ENCODE measurements at places on chromosomes 2 and 18.
A peak's percentile ranks its signal among the peaks of the same experiment; 100 is the strongest.

DNA sequence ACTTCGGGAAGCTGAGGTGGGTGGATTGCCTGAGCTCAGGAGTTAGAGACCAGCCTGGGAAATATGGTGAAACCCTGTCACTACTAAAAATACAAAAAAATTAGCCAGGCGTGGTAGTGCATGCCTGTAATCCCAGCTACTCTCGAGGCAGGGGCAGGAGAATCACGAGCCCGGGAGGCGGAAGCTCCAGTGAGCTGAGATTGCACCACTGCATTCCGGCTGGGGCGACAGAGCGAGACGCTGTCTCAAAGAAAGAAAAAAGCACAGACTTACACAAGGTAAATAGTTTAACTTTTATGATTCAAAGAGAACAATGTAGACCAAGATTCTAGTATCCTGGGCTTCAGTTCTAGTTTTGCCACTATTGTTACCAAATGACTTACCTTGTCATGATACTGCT lies 37.4 kb downstream of the NCKAP1 start:
- no peak for DNase-seq

GRCh38 chr2:186590759-186591505 lies 1.1 kb downstream of the ITGAV start:
- DNase-seq = no peak

GRCh38 chr2:43701111-43701510 lies 24.9 kb upstream of the C1GALT1C1L start:
- no peak for DNase-seq

GRCh38 chr2:29714333-29714732 lies 207.1 kb downstream of the ALK start:
- no peak for DNase-seq

- no peak for DNase-seq
These were observed 182.6 kb upstream of the THSD7B start for GRCh38 chr2:136582628-136583205.

GRCh38 chr18:8763611-8764010 lies 58.3 kb downstream of the MTCL1 start:
- DNase-seq = no peak

DNA sequence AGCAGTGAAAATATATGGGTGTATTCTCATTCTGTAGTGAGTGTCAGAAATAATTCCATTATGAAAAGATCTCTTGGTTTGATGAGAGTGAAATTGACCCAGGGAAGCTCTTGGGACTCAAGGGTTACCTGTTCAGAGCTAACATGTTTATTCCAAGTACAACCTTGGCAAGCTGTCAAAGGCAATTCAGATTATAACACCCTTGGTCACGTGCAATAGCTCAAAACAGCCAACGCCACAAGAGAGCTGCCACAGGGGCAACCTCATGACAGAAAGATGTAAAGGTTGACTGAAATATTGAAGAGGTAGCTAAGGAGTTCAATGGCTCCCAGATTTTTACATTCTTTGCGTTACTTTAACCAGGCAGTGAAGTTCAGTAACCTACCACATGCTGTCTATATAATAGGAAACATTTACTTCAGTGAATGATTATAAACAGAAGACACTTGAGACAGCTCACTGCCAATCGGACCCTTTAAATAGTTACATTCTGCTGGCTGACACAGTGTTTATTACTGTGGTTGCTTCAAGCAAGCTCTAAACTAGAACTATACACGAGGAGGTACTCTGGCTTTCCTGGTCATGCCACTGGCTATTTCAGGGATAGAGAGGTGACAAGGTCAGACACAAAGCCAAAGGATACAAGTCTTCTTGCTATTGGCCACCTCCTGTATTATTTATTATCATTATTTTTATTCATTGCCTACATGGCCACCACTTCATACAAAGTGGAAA lies 187.3 kb downstream of the PID1 start:
- no peak for DNase-seq

GRCh38 chr2:20366672-20367116 lies 16.1 kb upstream of the PUM2 start:
- no peak for DNase-seq

DNA sequence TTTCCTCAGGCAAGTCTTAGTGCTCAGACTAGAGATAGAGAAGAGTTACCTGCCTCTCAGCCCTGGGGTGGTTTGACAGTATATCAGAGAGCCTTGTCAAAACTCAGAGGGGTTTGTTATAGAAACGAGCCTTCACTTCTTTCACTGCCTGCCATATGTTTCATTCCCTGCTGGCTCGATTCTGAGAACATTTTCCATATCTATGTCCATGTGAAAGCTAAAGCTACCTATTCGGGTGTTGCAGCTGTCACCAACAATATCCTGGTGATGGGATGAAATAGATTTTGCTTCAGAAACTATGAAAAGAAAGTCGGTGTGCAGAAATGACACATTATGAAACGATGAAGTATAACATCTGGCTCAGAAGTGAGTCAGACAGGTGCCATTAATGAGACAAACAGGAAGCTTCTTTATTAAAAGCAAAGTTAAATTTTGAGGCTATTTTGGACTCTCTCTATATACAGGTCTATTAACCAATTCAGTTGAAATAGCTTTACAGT lies 56.1 kb upstream of the TANK start:
- DNase-seq = no peak

GRCh38 chr2:183614799-183615435 lies 490.7 kb downstream of the NUP35 start:
- no peak for DNase-seq

- no peak for DNase-seq
These were observed 76.8 kb downstream of the CACNB4 start for GRCh38 chr2:152022090-152022489.

DNA sequence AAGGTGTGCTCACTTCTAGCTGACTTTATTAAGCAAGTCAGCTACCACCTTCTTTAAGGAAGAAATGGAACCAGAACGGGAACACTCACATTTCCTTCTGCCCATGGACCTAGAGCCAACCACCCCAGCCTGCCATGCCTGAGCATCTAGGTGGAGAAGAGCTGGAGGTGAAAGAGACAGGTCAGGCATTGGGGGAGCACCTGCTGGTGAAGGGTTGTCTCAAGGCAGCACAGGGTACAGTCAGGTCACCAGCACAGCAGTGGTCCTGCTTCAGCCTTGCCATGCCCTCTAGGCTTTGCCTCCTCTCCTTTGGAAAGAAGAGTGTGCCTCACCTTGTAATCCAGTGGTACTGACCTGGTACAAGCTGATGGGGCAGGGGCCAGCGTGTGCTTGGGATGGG lies 107.9 kb downstream of the KCNF1 start:
- no peak for DNase-seq

- DNase-seq = no peak
These were observed 94.6 kb downstream of the CDC42EP3 start for GRCh38 chr2:37576831-37577230.

DNA sequence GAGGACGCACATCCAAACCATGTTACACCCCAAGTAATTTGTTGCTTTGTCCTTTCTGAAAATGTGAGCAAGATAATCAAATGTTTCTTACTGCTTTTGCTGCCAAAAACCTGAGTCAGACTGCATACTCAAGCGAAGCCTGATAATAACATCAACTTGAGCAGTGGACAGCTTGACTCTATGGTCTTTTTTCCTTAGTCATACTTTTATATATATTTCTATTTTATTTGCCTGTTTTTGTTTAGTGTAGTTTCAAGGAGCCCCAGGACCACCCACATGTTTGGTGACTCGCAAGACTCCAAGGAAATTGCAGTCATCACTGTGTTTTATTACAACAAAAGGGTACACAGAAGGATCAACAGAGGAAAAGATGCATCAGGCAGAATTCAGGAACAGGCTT lies 688.4 kb upstream of the PIK3C3 start:
- DNase-seq = peak; percentile 15

GRCh38 chr2:183164650-183165015 lies 40.4 kb downstream of the NUP35 start:
- DNase-seq = peak; percentile 38

- no peak for DNase-seq
These were observed 947 bp downstream of the ZEB2 start for GRCh38 chr2:144518748-144519596.

DNA sequence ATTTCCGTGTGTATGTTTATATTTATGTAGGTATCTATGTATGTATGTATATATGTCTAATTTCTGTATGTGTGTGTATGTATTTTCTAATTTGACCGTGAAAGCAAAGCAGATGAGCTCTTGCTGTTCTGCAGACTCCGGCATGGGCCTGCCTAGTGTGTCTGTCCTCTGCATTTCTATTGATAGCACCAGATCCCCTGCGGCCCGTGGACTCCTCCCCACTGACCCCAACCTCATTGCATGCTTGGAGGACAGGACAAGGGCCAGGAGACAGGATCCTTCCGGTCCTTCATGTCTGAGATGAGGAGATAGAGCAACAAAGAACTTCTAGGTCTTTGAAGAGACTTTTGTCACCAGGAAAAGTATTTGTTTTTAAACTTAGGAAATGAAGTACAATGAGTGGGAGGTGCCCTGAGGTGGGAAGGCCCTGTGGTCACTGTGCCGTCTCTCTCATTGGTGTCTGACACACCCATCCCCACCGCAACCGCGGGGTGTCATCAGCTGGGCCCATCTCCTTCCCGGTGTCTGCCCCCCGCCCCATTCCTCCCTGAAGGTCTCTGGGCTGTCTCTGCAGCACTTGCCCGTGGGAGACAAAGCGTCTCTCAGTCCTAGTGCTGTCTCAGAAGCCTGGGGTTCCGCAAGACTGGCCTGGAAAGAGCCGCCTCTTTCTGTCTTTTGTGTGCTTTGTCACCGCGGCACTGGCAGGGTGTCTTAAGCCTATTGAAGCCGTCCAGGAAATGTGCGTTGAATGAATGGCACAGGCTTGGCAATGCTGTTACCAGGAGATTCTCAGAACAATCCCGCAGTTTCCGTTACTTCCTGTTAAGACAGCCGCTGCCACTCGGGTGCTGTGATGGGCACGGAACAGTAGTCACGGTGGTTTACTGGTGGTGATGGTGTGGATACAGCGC lies 216.4 kb downstream of the AGAP1 start:
- DNase-seq = no peak

DNA sequence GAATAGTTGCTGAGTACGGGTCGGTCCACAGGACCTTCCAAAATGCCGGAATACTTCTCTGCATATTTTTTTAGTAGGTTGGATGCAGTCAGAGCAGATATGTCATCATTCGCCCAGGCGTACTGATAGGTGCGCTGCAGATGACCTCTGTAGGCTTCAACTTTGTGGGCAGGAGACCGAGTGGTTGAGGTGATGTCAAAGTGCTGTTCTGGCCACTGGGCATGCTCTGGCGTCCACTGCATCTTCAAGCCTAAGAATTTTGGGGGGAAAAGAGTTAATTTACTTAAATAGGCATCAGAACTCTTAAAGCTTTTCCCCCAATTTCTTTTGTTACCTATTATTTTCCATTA lies 124.3 kb downstream of the FIGN start:
- no peak for DNase-seq

Data from non-pigmented ciliary epithelial cell (primary cell).